ENCODE measurements at places on chromosomes 2 and 18.

GRCh38 chr2:190791347-190791975 lies 89.2 kb upstream of the GLS start:
- no peak for DNase-seq

DNA sequence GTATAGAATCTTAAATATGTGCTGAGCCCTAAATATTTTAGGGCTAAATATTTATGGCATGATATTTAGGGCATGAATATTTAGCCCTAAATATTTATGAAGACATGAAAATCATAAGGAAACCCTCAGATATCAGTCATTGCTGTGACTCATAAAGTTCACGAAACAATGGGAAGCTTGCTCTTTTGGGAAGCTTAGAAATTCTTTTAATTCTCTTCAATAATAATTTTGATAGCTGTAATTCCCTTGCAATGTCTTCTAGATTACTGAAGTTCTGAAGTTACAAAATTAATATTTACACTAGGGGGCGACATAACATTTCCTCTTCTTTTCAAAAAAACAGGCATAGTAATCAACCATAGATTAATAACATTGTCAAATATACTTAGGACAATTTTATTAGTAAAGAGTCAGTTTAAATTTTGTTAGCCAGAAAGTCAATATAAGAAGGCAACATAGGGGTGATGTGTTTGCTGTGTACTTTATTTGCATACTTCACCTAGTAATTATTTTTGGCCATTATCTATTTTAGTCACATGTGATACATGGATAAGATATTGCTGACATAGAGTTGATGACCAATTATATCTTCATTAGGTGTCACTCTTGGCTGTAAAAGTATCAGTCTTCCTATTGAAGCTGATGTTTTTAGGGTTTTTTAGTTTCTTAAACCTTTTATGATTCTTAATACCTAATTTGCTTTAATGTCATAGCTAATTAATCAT lies 13.2 kb downstream of the ZNF804A start:
- DNase-seq: no peak

- DNase-seq: no peak
Measured at GRCh38 chr2:152497481-152498052, 162.6 kb downstream of the FMNL2 start.

GRCh38 chr18:48715711-48716361 lies 177.0 kb downstream of the CTIF start:
- DNase-seq: no peak

DNA sequence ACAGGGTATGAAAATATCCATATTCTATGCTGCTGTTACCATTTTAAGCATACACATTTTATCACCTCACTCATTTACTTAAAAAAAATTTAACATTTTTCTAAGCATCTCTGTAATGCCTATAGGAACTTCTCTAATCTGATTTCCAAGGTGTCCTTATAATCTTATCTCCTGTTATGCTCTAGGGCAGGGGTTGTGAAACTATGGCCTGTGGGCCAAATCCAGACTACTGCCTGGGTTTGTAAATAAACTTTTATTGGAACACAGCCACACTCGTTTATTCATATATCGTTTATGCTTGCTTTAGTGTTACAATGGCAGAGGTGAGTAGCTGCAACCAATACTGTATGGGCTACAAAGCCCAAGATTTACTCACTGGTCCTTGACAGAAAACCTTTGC lies 151.6 kb downstream of the RAPGEF4 start:
- DNase-seq: no peak
